ENCODE measurements at places on chromosomes 3 and 15.

DNA sequence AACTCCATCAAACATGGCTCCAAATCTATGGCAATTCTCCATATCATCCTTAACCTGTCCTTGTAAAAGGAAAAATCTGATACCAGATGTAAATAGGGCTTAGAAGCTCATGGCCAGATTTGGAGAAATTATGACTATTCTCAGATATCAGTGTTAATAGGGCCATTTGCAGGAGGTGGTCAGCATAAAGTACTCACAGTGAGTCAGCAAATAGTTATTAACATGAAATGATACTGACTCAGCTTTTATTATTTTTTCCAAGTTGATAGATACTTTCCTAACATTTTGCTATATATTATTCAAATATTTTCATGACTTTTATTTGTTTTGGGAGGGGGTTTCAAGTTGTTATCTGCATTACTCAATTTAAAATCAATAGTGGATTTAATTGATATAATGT, 255.8 kb downstream of the MFSD1 start:
- peak; percentile 39 for DNase-seq

GRCh38 chr3:16364323-16364722, 99.3 kb downstream of the OXNAD1 start:
- DNase-seq, result no peak

DNA sequence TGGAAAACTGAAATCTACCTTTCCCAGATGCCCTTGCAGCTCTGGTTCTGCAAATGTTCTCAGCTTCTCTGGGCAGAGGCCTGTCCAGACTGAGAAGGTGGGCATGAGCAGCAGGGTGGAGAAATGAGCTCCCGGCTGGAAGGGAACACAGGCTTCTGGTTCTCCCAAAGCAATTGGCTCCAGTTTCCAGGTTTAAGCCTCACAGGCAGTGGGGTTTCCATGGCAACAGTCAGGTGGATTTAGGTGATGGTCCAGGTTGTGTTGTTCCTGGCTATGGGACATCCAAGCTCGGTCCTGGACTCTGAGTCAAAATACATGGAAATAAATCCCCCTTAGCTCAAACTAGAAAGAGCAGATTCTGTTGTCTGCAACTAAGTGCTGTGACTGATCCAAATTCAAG, 94.6 kb upstream of the IQSEC1 start:
- DNase-seq, result no peak

GRCh38 chr3:140595295-140595694, 82.6 kb upstream of the TRIM42 start:
- DNase-seq, result no peak

- DNase-seq, result no peak
Measured at GRCh38 chr3:36761779-36762178, 2.6 kb downstream of the DCLK3 start.

DNA sequence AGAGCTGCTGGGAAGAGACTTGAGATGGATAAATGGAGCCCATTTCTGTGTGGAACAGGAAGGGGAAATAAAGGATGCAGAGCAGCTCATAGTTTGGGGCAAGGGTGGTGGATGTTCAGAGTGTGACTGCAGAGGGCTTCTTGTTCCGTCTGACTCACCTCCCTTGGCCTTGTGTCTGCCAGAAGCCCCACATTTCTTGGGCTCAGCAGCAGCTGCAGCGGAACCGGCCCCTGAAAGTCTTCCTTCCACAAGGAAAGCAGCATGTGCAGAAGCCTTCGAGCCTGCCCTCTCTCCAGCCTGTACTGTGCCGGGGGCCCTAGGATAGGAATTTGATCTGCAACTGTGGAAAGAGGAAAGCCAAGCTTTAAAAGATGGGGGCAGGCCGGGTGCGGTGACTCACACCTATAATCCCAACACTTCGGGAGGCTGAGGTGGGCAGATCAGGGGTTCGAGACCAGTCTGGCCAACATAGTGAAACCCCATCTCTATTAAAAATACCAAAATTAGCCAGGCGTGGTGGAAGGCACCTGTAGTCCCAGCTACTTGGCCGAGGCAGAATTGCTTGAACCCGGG, 11.5 kb downstream of the CDAN1 start:
- DNase-seq, result no peak

DNA sequence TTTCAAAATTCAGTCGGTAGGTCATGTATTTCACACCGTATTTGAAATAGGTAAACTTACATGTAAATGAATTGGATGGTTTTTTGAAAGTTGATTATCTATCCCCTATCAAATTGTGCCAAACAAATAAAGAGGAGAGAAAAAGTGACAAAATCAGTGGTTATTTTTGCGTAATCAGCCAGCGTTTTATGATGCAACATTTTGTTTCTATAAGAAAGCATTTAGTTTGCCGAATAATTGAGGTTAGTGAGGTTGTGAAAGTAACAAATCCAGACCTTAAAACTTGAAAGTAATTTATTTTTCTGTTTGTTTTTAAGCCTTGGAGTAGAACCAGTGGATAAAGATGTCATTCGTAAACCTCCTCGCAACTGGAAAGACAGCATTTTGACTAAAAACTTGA, 29.3 kb downstream of the ASTE1 start:
- DNase-seq, result peak; percentile 10

GRCh38 chr3:126478581-126479310, 3.1 kb upstream of the ZXDC start:
- no peak for DNase-seq

- DNase-seq, result no peak
Measured at GRCh38 chr15:74864296-74864695, 8.9 kb downstream of the SCAMP2 start.

GRCh38 chr15:27256446-27256845, 285.5 kb downstream of the GABRG3 start:
- no peak for DNase-seq

- peak; percentile 62 for DNase-seq
Measured at GRCh38 chr15:32936283-32936918, 218.6 kb downstream of the GREM1 start.

DNA sequence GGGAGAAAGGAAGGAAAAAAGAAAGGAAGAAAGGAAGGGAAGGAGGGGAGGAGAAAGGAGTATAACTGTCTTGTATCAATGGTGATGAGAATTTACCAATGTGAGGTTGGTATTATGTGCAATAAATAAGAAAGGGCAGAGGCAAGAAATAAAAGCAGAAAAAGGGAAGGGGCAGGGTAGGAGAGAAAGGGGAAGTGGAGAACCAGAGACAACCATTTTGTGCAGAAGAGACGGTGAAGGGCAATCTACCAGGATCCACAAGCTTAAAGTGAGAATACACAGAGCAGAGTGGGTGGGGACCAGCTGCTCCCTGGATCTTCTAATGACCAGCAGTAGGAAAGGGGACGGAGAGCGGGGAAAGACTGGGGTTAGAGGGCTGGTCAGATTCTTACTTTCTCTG, 106.9 kb upstream of the SLCO2A1 start:
- DNase-seq, result no peak

DNA sequence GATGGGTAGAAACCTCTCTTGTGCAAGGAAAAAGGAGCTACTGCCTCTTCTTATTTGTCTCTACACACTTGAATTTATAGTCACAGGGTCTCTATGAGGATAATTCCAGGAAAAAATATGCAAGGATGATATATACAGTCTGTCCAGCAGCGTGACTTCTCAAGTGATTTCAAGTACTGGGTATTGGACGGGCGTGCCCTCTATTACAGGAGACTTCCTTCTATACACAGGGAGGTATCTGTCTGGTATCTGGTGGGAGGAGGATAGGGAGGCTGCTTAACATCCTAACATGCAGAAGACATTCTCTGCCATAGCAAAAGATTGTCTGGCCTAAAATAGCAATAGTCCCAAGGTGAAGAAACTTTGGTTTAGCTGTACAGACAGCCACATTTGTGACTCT, 146.1 kb downstream of the TPRG1 start:
- no peak for DNase-seq

- DNase-seq, result peak; percentile 26
Measured at GRCh38 chr15:43903864-43904290, 77.1 kb downstream of the WDR76 start.

GRCh38 chr15:31472636-31473384, 146.2 kb downstream of the KLF13 start:
- DNase-seq, result peak; percentile 29

DNA sequence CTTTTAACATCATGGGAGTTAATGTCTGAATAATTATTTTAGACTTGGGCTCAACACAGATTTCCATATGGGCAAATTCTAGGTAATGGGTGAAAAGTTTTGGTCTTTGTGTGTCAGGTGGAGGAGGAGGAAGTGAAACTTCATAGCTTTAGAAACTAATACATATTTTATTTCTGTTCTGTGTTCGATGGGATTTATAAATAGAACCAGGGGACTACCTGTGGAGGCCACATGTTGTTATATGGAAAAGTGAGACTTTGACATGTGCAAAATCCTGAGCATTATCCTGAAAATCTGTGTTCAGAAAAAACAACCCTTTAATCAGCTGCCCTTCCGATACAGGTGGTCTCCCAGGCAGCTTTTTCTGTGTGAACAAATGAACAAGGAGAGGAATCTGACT, 209.5 kb downstream of the SOX2 start:
- no peak for DNase-seq

DNA sequence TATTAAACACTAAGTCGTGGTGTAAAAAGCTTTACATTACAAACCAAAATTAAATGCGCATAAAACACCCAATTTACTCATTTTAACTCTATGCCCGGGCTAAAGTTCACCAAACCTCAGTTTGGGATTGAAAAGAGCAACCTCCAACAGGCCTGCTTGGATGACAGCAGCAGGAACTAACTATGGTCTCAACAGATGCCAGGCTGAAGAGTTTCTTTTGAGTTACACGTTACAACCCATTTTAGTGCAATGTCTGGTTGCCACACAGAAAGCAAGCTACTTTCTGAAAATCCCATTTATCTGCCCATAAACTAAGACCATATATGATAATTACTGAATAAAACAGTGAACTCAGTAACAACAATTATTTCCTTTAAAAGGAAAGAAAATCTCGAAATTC, 2.2 kb downstream of the SATB1 start:
- DNase-seq, result no peak

- DNase-seq, result no peak
Measured at GRCh38 chr3:46710229-46710628, 7.4 kb downstream of the PRSS50 start.

DNA sequence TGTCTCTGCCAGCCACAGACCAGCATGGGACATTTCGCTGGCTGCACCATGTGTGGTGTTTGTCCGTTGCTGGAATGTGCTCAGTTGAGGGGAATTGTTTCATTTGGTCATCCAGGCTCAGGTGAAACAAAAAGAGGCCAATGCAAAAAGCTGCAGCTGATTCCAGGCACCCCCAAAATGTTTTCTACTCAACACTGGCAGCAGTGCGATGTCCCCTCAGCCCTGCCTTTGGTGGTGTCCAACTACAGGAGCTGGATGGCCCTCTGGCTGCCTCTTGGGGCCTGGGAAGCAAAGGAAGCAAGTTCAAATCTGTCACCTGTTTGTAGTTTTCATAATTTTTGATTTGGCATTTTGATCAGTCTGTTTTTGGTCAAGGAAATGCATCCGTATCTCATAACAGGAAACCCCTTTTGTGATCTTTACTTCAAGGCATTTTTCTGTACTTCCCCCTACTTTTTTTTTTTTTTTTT, 141.8 kb downstream of the EEFSEC start:
- no peak for DNase-seq

- no peak for DNase-seq
Measured at GRCh38 chr3:53858096-53858741, 11.9 kb downstream of the IL17RB start.

GRCh38 chr3:5523125-5523524, 335.6 kb downstream of the EDEM1 start:
- no peak for DNase-seq

DNA sequence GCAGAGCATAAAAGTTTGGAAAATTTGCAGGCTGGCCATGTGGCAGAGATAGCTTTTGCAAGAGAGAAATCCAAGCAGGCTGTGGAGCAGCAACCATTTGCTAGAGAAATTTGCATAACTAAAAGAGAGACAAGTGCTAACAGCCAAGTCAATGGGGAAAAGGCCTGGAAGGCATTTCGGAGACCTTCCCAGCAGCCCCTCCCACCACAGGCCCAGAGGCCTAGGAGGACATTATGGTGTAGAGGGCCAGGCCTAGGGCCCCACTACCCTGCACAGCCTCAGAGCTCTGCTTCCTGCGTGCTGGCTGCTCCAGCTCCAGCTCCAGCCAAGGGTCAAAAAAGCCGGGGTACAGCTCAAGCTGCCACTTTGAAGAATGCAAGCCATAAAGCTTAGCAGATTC, 82.7 kb downstream of the MYO5A start:
- DNase-seq, result no peak

- DNase-seq, result no peak
Measured at GRCh38 chr3:193842029-193842798, 249.2 kb downstream of the OPA1 start.

DNA sequence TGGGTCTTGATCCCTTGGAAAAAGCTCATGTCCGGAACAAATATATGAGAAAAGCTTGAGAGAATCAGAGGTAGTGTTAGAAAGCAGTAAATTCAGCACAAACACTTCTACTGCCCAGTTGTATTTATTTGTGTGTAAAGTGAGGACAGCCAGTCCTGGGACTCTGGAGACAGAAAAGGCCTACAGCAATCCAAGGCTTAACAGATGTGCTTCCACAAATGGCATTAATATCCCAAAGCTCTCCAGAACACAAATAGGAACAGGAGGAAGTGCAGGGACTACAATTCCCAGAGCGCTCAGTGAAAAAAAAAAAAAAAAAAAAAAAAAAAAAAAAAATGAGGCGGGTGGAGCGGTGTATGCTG, 390 bp upstream of the AP2M1 start:
- no peak for DNase-seq

GRCh38 chr15:76206325-76206976, 104.8 kb downstream of the ETFA start:
- DNase-seq, result no peak

DNA sequence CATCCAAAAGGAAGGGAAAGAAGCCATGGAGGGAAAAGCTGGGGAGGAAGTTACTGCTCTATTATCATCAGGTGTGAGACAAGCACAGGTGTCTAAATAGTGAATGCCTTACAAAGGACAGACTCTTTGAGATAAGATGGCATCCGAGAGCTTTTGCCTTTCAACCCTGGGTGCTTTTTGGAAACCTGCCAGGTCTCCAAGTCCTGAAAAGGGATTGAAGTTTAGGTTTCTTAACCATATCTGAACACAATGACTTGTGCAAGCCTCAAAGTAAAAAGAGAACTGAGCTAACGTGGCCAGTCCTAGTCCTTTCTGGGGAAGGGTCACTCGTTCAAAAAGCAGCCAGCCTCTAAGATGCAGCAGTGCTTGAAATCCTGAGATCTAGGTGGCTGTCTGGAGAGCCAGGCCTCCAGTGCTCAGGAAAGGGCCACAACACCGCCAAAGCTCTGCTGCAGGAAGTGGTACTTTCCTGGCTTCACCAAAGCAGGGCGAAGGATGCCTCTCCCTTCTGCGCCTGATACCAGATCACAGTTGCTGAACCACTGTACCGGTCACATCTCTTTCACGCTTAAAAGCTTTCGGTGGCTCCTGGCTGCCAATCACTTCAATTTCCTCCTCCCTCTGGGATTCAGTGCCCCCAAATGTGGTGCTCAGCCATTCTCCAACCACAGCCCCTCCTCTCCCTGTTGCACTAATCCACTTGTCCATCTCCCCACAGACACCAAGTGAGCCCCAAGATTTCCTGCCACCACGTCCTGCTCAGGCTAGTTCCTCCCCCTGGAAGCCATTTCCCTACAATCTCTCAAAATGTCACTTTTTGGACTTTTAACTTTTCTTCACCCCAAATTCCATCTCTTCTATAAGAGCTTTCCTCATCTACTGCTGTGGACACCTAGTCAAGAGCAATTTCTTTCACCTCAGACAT, 104.1 kb upstream of the LPP start:
- no peak for DNase-seq

- no peak for DNase-seq
Measured at GRCh38 chr3:5498981-5499380, 311.5 kb downstream of the EDEM1 start.

Measured in HCEC 1CT (cell line).